GF-D8 (cell line): ENCODE measurements at places on chromosomes 5 and 9.
A peak's percentile ranks its signal among the peaks of the same experiment; 100 is the strongest.

DNA sequence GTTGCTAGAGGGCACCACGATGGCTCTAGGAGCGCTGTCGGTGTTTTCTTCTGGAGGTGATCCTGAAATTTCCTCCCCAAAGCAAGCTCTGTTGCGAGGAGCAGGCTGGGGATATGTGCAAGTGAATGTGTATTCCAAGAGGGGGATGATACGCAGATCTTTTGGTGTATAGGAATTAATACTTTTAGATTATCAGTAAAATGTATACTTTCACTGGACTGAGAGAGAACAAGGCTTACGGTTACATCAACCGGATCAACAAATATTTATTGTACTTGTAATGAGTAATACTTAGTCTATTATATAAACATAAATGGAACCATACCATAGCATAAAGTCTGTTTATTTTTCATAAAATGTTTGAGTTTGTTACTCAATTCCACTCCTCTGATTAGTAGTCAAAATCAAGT lies 632 bp upstream of the PRKAA1 start:
- no peak for DNase-seq

DNA sequence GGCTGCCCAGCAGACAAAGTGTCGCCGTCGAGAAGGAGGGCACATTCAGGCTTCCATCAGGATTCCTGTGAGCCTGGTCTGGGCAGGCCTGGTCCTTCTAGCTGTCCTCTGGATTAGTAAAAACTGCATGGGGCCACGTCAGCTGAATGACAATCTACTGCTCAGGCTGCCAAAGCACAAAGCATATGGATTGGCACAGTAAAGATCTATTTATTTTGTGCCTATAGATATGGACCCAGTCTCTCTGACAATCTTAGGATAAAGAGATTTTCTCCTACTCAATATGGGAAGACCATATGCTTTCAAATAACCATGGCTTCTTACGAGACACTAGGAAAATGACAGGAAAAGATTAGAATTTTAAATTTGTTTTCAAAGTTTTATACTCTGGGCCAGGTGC lies 24.1 kb downstream of the ANKH start:
- DNase-seq, result no peak

GRCh38 chr5:95530416-95530815 lies 24.4 kb downstream of the SKIC3 start:
- DNase-seq, result no peak

- DNase-seq, result no peak
Observed at GRCh38 chr5:72410688-72411295, 90.6 kb downstream of the PTCD2 start.

DNA sequence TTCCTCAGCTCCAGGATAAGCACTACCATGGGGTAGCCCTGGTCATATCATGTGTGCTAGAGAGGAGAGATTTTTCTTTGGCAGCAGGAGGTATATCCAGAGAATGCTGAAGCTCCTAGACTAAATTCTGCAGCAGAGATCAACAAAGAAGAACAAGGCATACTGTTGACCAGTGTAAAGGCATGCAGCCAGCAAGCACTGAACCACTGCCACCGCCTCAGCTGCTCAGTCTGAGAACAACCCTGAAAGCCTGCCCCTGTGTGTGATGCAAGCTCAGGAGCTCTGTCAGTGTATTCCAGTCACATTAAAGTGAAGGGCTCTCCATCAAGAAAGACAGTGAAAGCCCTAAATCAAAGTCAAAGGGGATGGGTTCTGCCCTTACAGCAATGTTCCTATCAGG lies 439.5 kb upstream of the CD180 start:
- DNase-seq, result no peak

DNA sequence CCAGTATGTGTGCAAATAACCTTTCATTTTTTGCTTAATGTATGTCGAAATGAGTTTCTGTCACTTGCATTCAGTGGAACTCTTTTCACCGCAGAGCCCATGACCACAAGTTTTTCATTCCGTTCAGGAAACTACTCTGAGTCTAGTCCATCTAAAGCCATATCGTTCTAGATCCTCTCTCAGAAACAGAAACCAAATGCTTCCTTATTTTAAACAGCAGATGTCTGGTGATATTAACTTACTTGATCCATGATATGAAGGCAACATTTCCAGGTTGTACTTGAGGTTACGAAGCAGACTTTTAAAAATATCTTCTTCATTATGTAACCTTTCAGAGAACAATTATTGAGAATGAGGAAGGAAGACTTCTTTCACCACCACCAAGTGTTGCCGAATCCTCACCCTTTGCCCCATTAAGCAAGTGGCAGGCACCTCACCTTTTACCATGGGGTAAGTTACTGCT lies 72.4 kb upstream of the GNAQ start:
- peak; percentile 99 for DNase-seq
